ENCODE measurements at places on chromosomes 5 and 9.

DNA sequence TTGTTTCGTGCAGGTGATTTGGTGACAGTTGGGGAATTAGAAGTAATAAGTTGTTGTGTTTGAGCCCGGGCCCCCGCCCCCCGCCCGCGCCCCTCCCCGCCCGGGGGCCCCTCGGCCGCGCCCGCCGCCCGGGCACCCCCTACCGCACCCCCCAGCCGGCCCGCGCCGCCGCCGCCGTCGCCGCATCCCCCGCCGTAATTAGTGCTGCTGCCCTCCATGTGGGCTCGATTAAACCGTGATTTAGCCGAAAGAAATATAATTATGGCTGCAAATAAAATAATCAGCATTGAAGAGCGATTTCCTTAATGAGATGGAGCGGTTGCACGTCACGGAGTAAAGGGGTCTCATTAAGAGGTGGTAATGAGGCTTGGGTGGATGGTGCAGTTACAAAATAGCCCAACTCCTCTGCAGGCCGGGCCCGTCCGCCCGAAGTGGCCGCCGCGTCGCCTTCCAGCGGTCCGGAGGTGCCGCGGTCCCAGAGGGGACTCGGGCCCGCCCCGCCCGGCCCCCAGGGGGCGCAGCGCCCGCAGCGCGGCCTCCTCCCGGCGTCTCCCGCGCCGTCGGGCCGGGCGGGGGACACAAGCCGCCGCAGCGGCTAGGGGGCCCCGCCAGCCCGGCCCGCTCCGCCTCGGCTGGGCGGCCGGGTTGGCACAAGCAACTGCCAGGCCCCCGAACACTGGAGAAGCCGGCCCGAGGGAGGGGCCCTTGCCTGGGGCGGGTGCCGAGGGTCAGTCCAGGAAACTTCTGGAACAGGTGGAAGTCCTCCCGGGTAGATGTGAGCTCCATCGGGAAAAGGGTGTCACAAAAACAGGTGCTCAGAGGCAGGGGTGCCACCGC lies 6.9 kb upstream of the OTP start:
- no peak for DNase-seq

GRCh38 chr5:10249948-10250805 lies at the start of gene CCT5:
Gene CCT5, plus strand, starts transcription at chr5:10250280. Its CDS starts 61 bp downstream, at chr5:10250341.
- DNase-seq, result peak; percentile 83

- DNase-seq, result no peak
Measured at GRCh38 chr9:90559075-90560073, 83.2 kb downstream of the DIRAS2 start.

DNA sequence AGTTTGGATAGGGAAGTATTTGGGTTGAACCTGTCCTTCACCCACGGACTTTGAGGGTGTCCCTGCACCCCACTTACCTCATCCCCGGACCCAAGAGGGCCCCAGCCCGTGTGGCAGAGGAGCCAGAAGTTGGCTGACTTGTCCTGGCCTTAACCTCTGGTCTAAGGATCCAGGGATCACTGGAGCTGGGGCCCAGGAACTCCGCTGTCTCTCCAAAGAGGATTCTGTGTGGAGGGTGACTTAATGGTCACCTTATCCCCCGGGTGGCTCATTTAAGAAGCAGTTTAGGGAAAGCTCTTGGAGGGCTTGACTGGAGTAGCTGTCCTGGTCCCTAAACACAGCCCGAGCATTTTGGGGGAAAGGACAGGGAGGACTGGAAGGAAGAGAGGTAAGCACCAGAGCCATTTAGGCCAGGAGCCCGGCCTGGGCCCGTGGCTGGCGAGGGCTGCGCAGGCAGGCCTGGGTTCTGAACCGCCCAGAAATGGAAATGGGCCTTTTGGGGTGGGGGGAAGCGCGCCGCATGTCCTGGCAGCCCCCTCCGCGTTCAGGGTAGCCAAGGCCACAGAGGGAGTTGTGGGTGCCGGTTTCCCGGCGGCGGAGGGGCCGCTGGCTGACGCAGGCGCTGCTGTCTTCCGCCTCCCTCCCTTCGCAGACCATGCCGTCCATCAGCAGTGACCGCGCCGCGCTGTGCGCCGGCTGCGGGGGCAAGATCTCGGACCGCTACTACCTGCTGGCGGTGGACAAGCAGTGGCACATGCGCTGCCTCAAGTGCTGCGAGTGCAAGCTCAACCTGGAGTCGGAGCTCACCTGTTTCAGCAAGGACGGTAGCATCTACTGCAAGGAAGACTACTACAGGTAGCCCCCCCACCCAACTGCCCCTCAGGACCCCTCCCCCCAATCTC lies 2.0 kb downstream of the LHX2 start:
- no peak for DNase-seq

- no peak for DNase-seq
Measured at GRCh38 chr5:127060470-127060985, 12.8 kb downstream of the C5orf63 start.

DNA sequence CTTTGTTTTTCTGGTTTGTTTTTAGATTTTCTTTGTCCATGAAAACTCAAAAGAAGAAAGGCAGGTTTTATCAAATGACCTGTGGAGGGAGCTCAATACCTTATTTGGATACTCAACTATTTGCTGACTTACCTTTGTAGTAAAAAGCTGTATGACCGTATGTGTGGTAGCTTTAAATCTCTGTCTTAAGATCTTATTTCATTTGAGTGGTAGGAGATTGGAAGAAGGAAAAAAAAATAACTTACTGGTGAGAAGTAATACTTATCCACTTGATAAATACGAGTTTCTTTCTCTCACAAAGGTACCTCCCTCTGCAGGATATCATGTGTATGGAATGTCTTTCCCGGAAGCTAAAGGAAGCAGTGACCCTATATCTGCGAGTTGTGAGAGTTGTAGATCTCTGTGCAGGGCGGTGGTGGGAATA lies 15.0 kb downstream of the FBXO38 start:
- DNase-seq, result no peak

DNA sequence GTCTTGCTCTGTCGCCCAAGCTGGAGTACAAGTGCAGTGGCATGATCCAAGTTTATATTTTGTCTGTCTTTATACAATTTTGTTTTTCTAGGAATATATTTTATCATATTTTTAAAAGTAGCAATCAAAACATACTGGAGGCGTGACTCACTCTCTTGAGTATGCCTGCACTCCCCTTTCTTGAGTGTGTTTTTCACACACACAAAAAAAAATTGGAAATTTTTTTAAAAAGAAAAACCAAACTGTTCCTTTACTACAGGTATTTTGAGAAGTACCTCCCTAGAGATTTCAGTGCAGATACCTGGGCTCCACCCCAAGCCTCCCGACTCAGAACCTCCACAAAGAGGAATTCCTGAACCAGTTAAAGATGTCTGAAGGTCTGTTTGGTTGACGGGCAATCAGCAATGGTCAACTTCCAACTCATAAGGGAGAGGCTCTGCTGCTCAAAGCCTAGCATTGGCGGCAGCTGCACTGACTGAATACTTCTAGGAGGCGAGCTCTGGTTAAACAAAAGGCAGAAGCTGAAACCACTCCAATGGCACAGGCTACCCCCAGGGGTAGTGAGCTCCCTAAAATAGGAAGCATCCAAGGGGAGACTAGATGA lies 27.4 kb downstream of the PDE6A start:
- no peak for DNase-seq

GRCh38 chr9:107020040-107020530 lies 157.1 kb downstream of the ZNF462 start:
- DNase-seq, result no peak

DNA sequence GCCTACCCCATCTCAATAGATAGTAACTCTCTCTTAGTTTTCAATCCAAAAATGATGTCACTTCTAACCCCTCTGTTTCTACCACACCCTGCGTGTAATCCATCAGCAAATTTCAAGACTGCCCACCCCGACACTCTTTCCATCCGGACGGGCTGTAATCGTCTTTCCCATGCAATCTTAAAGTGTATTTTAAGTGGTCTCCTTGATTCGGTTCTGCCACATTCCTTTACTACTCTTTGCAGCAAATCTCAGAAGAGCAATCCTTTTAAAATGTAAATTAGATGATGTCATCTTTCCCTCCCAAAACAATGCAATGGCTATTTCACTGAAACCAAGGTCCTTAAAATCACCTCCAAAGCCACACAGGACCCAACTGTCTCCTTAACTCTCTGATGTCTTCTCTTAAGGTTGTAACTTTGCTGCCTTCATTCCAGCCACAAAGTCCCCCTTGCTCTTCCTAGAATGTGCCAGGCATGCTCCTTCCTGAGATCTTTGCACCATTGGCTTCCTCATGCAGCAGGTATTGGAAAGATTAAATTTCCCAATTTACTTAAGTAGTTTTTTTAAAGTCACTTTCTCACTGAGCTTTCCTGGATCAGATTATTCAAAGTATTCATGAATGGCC lies 932.5 kb upstream of the WWC1 start:
- no peak for DNase-seq

GRCh38 chr5:2732850-2733249 lies 18.6 kb downstream of the IRX2 start:
- no peak for DNase-seq
